ENCODE measurements at places on chromosomes 1 and 21. TPM values are rescaled to one million over a fixed set of nuclear protein-coding genes. Genes with fewer than 3 reads are reported as not detected.

Gene KIAA1614
- total RNA-seq = 7.3 TPM

Gene NBPF6
- total RNA-seq = not detected

Gene FAM163A
- 10.1 TPM for total RNA-seq

Gene DPT
- 1.3 TPM for total RNA-seq

Gene GPA33
- total RNA-seq = 1.6 TPM

Gene FCGR2B
- not detected for total RNA-seq

- H3K36me3 ChIP-seq = no peaks in the 10 kb centered on the region
- H3K4me3 ChIP-seq = no peak overlapping the region
- peaks cover 4% of the 10 kb centered on the region for H3K4me1 ChIP-seq
- no peaks in the 10 kb centered on the region for H3K27me3 ChIP-seq
- DNase-seq = no peak
These were observed 13.4 kb upstream of the KIAA1614 start for GRCh38 chr1:180899262-180899661.

GRCh38 chr1:37042506-37042905, 8.2 kb upstream of the GRIK3 start:
- H3K27me3 ChIP-seq = peaks cover 93% of the 10 kb centered on the region
- DNase-seq = no peak
- no peaks in the 10 kb centered on the region for H3K36me3 ChIP-seq
- H3K4me1 ChIP-seq = no peaks in the 10 kb centered on the region
- H3K27ac ChIP-seq = no peak overlapping the region

DNA sequence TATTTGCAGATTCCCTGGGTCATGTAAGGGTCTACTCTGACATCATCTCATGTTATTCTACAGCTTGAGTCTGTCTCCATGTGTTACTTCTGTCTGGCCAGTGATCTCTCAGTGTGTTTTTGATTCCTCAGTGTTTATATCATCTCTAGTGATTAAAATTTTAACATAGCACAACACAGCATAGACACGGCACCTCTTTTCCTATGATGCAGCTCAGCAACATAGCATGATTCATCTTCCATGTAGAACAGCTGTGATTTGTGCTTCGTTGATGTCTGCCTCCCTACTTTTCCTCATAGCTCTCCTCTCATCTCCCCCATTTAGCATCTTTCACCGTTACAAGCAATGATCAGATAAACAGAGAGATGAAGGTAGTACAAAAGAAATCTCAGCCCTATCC, 163.9 kb upstream of the DPT start:
- H3K27me3 ChIP-seq = no peaks in the 10 kb centered on the region
- DNase-seq = no peak
- H3K4me1 ChIP-seq = peaks cover 4% of the 10 kb centered on the region

GRCh38 chr1:170471398-170472053, 60.4 kb upstream of the GORAB start:
- H3K27ac ChIP-seq = no peak overlapping the region
- H3K4me1 ChIP-seq = no peaks in the 10 kb centered on the region
- DNase-seq = no peak
- no peaks in the 10 kb centered on the region for H3K36me3 ChIP-seq
- H3K4me3 ChIP-seq = no peak overlapping the region

DNA sequence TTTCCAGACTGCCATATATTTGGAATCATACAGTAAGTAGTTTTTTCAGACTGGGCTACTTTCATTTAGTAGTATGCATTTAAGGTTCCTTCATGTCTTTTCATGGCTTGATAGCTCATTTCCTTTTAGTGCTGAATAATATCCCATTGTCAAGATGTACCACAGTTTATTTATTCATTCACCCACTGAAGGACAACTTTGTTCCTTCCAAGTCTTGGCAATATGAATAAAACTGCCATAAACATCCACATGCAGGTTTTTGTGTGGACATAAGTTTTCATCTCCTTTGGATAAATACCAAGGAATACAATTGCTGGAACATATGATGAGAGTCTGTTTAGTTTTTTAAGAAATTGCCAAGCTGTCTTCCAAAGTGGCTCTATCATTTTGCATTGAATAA, 366.4 kb upstream of the NFIA start:
- H3K4me1 ChIP-seq = no peaks in the 10 kb centered on the region
- peaks cover 13% of the 10 kb centered on the region for H3K27me3 ChIP-seq
- DNase-seq = no peak
- peaks cover 4% of the 10 kb centered on the region for H3K36me3 ChIP-seq
- H3K4me3 ChIP-seq = no peak overlapping the region
- H3K27ac ChIP-seq = no peak overlapping the region

DNA sequence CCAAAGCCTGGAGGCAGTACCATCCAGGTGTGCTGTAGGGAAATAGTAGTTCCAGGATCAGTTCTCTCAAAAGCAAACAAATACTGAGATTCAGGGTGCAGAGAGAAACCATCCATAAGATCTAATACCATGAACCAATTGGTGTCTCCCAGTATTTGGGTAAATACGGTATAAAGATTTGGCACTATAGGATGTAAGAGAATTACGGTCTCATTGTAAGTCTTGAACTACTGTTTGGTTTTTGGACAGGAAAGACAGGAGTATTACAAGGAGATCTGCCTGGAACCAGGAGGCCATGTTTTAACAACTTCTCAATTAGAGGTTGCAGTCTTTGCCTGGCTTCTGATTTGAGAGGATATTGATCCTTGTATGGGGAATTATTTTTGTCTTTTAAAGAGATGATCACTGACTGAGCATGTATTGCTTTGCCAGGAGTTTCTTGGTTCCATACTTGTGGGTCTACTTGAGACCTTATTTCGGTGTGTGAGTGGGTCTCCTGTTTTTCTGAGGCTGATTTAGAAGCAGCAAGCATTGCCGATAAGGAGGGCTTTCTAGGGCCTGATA, 10.2 kb downstream of the AADACL4 start:
- no peak for DNase-seq
- H3K27ac ChIP-seq = no peak overlapping the region
- H3K4me3 ChIP-seq = no peak overlapping the region
- peaks cover 2% of the 10 kb centered on the region for H3K36me3 ChIP-seq

GRCh38 chr1:60848583-60849188, 233.7 kb upstream of the NFIA start:
- no peak overlapping the region for H3K4me3 ChIP-seq
- H3K27ac ChIP-seq = peak overlapping the region; percentile 90
- peaks cover 27% of the 10 kb centered on the region for H3K36me3 ChIP-seq
- no peaks in the 10 kb centered on the region for H3K27me3 ChIP-seq
- peaks cover 14% of the 10 kb centered on the region for H3K4me1 ChIP-seq

- H3K4me1 ChIP-seq = no peaks in the 10 kb centered on the region
- H3K27ac ChIP-seq = no peak overlapping the region
- DNase-seq = no peak
- H3K36me3 ChIP-seq = peaks cover 27% of the 10 kb centered on the region
- H3K27me3 ChIP-seq = no peaks in the 10 kb centered on the region
These were observed 84.9 kb upstream of the CD1D start for GRCh38 chr1:158095737-158096335.

- peaks cover 29% of the 10 kb centered on the region for H3K36me3 ChIP-seq
- DNase-seq = no peak
- no peak overlapping the region for H3K4me3 ChIP-seq
- H3K4me1 ChIP-seq = peaks cover 19% of the 10 kb centered on the region
These were observed 79.9 kb upstream of the RBM34 start for GRCh38 chr1:235240960-235241359.

DNA sequence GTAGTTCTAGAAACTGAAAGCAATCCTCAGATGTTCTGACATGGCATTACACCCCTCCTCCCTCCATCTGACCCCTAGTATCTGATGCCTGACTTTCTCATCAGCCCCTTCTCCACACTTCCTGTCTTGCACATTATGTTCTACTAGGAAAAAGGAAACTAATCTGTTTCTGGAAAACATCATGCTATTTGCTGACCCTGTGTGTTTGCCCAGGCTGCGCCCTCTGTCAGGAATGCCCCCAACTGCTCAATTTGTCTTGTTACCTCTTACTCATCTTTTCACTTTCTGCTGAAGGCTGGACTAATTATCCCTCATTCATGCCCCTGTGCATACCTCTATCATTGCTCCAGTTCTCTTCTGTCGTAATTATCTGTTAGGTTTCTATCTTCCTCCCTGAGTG, 37.5 kb upstream of the DAB1 start:
- H3K4me3 ChIP-seq = no peak overlapping the region
- peaks cover 4% of the 10 kb centered on the region for H3K4me1 ChIP-seq
- H3K27ac ChIP-seq = no peak overlapping the region
- H3K36me3 ChIP-seq = no peaks in the 10 kb centered on the region

Data from mesothelial cell of epicardium (in vitro differentiated cells).